ENCODE measurements at places on chromosomes 3 and 15.

GRCh38 chr3:175179055-175179454, 319.9 kb downstream of the NAALADL2 start:
- DNase-seq = no peak

- DNase-seq = no peak
These were observed 19.2 kb upstream of the EPHB1 start for GRCh38 chr3:134775831-134776230.

GRCh38 chr15:78051596-78051995, 25.9 kb downstream of the TBC1D2B start:
- DNase-seq = no peak

- DNase-seq = no peak
These were observed 172.2 kb downstream of the PPM1L start for GRCh38 chr3:160928183-160928726.

DNA sequence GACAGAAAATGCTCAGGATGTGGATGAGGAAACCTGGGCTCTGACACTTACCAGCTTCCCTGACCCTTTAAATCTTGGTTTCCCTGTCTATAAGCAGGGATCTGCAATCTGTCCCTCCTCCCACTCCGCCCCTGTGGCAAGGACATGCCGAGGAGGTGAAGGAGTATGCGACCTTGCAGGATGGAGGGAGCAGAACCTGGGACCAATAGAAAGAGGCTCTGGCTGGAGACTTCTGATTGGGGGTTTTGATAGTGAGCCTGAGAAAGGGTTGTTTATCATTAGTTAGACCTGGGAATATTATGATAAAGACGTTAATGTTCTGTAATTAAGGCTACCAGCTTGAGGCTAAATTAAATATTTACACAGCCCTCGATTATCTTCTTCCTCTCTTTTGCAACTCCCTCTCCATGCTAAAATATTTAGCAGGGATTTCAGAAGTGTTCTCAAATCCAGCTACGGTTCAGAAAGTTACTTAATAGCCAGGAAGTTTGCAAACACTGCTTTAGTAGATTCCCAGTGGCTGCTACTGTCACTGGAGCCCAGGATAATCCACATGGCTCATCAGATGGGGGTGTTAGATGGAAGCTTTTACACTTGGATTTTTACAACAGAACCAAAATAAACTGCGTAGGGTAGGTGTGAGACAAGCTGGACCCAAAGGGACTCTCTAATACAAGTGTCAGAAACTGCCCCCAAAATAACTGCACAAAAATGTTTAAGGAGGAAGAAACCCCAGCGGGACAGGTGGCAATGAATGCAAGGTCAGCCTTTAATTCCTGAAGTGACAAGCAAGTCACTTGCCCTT, 9.2 kb upstream of the PAQR5 start:
- DNase-seq = no peak

- no peak for DNase-seq
These were observed 156.6 kb upstream of the RGMA start for GRCh38 chr15:93245661-93246042.

GRCh38 chr3:100340527-100340926, 6.0 kb downstream of the NIT2 start:
- DNase-seq = no peak

DNA sequence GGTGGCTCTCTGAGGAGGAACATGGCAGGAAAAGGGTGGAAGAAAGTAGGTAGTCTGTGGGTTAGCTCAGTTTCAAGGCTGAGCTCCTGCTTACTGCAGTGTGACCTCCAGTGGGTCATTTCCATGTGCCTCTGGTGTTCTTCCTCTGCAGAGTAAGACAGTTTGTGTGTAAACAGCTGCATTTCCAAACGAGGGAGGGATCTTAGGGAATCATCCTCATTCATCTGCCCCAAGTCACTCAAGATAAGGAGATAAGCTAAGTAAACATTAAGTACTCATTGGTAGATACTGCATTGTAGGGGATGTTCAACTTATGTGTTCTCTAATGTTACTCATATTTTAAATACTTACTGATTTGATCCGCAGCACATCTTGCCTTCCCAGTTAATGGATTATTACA, 83.6 kb downstream of the CLSTN2 start:
- DNase-seq = no peak

GRCh38 chr15:60960517-60960916, 268.6 kb downstream of the RORA start:
- DNase-seq = no peak

All from stimulated activated CD8-positive, alpha-beta memory T cell treated with anti-CD3 and anti-CD28 coated beads, Interleukin-4, amount 100 ng/mL, for 4 hours (primary cell).